ENCODE measurements at places on chromosomes 5 and 9.

DNA sequence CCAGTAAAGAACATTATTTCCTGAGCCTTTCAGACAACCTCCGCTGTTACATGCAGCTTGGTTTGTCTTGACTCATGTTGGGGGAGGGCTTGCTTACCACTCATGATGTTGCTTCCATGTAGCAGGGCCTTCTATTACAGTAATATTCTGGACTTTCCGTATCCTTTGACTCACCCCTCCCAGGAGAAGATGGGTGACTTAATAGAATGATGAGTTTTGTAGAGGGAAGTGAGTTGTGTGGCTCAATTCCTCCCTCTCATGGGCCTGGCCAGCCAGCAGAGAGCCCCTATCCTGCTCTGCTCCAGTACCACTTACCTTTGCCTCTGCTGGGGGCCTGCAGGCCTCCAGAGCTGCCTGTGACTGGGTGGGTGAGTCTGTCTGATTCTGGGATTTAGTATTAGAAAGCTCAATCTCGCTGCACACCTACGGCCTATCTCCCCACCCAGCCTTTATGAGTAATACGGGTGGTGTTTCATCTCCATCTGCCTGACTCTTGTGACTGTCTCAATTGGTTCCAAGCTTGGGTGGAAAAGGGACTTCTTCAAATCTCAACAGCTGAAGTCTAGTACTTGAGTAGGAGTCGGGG lies 52.6 kb upstream of the KLF9 start:
- DNase-seq, result peak; percentile 55

- no peak for DNase-seq
Observed at GRCh38 chr9:116899337-116900006, 212.4 kb downstream of the TRIM32 start.

- DNase-seq, result no peak
Observed at GRCh38 chr9:107249131-107249533, 33.9 kb upstream of the RAD23B start.

GRCh38 chr5:50984640-50985039 lies 318.2 kb downstream of the PARP8 start:
- no peak for DNase-seq

DNA sequence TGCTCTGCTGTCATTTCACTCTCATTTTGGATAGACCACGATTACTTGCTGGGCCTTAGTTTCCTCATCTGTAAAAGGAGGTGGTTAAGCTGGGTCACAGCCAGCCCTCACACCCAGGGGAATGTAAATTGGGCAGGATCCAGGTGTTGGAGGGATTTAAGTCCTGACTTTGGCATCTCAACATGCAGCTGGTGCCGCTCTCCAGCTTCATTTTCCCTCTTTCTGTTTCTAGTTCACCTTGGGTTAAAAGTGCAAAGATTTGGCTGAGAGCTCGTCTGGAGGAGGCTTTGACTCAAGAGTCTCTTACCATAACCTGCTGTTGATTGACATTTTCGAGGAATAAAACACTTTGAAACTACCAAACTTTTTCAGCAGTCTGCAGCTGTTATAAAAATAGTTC lies 144.3 kb upstream of the DHFR start:
- DNase-seq, result no peak

GRCh38 chr5:170590566-170590965 lies 86.7 kb downstream of the KCNIP1 start:
- no peak for DNase-seq

- DNase-seq, result no peak
Observed at GRCh38 chr9:109887079-109887478, 107.1 kb downstream of the PALM2AKAP2 start.

DNA sequence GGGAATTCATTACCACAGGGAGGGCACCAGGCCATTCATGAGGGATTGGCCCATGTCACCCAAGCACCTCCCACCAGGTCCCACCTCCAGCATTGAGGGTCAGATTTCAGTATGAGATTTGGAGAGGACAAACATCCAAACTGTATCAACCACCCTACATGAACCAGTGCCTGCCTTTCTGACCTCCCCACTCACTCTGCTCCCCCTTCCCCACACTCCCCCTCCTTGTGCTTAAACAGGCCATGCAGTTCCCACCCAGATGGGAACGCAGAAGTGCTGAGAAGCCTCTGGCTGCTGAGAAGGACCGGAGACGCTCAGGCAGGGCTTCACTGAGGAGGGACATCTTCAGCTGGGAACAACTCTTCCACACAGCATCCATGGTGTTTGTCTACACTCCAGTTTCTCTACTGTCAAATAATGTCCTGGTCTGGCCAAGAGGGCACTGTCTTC lies 30.0 kb upstream of the ADAMTS2 start:
- DNase-seq, result no peak

DNA sequence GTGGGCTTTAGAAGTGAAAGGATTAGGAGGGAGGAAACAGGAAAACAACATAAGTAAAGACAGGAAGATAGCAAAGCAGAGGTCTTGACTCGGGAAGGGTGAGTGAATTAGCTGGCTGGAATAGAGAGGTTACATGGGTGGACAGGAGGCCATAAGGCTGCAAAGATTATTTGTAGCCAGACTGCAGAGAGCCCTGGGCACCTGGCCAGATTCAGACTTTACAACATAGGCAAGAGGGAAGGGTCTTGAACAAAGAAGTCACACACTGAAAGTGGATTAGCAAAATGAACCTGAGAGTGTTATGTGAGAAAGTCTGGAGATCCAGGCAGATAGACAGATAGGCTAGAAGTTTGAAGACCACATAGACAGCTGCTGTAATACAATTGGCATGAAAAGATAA lies 29.7 kb upstream of the CER1 start:
- no peak for DNase-seq

- DNase-seq, result no peak
Observed at GRCh38 chr9:37925786-37926736, 22.1 kb upstream of the SLC25A51 start.

DNA sequence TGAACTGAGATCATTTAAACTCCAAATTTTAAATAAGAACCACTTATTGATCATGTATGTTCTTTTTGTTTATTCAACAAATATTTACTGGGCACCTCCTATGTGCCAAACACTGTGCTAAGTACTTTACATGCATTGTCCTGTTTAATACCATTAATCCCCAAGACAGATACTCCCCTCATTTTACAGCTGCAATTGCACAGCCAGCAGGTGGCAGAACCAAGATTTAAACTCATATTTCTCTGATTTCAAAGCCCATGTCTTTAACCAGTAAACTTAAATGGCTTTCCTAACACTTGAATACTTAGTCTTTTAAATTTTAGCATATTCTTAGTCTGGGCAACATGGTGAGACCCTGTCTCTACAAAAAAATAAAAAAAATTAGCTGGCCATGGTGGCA lies 43.4 kb upstream of the KIAA1958 start:
- DNase-seq, result peak; percentile 24

- no peak for DNase-seq
Observed at GRCh38 chr5:5103245-5103644, 36.9 kb upstream of the ADAMTS16 start.

Measured in stimulated activated CD4-positive, alpha-beta T cell treated with anti-CD3 and anti-CD28 coated beads, Interleukin-4, amount 100 ng/mL, for 24 hours (primary cell).